Occipital lobe (tissue), 3 donors: ENCODE measurements at places on chromosomes 6 and 20. TPM values are rescaled to one million over a fixed set of nuclear protein-coding genes. Genes with fewer than 3 reads are reported as not detected.

GRCh38 chr6:10272591-10272990, 142.3 kb downstream of the TFAP2A start:
- DNase-seq = no peak

GRCh38 chr20:49030954-49031619, 15.0 kb upstream of the CSE1L start:
- DNase-seq = no peak

GRCh38 chr6:29792123-29793035, 35.2 kb upstream of the HLA-G start:
- DNase-seq = no peak

UNC5CL gene
- total RNA-seq = 0.16 TPM

PSORS1C2 gene
- total RNA-seq = not detected

CRISP3 gene
- total RNA-seq = 0.16 TPM

MKKS gene
- total RNA-seq = 17.9 TPM

SNPH gene
- 23.4 TPM for total RNA-seq

CEP57L1 gene
- total RNA-seq = 92.6 TPM

CTAGE9 gene
- total RNA-seq = not detected

DNA sequence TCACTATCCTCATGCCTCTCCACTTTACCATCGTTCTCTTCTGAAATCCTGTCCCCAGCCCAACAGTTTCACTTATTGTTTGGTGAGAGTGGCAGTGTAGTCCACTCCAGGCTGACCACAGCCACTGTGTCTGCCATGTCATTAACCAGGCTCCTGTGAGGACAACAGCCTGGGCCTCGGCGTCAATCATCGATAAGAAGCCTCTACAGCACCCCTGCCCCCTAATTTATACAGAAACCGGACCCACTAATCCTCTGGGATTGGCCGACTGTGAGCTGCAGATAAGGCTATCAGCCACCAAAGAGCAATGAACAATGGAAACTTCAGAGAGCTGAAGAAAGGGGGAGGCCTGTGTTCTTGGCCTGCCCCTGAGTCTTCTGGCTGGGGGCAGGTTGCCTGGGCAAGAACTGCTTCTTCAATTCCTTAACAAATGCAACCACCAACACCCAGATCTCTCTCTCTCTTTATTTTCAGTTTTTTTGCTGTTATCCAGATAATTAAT, 3.4 kb downstream of the EGFL8 start:
- no peak for DNase-seq

DNA sequence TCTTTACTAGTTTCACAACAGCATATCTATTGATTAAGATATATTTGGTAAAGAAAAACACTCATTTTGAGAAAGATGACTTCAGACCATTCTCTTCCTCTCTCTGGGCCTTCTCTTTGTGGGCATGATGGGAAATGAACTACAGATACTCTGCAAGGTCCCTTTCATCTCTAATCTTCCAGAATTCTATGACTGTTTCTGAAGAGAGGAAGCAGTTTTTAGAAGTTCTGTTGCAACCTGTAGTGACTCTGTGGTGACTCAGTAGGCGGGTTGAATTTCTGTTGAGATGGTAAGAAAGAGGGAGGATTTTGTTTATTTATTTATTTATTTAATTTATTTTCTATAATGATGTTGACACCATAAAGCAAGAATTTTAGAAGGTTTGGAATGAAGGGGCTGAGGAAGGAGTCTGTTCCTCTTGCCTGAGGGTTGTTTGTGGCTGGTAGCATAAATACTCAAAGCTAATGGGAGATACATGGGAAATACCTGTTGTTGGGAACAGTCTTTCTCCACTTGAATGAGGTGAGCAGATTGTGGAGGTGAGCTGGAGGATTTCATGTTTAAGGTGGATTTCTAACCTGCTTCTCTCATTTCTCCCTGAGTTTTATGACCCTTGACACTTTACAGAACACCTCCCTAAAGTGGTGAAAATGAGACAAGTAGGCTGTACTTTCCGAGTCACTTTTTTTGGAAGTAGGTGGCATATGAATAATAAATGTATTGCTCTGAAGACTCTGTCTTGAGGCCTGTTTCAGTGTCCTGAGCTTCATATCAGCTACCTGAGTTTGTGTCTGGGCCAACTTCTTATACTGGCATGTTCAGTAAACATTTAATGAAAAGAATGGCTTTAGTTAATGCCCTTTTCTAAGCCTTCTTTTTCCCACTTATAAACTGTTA, 15.0 kb downstream of the ACSS2 start:
- DNase-seq = no peak

IFT52 gene
- 56.8 TPM for total RNA-seq

GRCh38 chr20:45080867-45081624, 19.9 kb downstream of the KCNS1 start:
- no peak for DNase-seq

PPP1R3G gene
- 1.2 TPM for total RNA-seq

DNA sequence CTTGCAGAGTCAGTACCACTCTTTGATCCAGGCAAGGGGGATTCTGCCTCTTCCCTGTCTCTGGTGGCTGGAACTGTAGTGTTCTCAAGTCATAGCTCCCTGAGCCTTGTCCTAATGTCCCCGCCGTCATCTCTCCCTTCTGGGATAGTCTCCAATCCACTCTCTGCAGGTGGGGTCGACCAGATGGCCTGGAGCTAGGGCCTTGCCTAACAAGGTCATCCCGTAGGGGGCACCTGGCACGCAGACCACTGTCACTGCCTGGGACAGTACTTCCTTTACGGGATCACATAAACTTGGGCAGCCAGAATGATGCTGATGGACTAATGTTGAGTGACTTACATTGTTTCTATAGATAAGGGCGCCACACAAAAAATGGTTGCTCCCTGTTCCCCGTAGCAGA, 118.9 kb upstream of the SLC22A23 start:
- no peak for DNase-seq

DNA sequence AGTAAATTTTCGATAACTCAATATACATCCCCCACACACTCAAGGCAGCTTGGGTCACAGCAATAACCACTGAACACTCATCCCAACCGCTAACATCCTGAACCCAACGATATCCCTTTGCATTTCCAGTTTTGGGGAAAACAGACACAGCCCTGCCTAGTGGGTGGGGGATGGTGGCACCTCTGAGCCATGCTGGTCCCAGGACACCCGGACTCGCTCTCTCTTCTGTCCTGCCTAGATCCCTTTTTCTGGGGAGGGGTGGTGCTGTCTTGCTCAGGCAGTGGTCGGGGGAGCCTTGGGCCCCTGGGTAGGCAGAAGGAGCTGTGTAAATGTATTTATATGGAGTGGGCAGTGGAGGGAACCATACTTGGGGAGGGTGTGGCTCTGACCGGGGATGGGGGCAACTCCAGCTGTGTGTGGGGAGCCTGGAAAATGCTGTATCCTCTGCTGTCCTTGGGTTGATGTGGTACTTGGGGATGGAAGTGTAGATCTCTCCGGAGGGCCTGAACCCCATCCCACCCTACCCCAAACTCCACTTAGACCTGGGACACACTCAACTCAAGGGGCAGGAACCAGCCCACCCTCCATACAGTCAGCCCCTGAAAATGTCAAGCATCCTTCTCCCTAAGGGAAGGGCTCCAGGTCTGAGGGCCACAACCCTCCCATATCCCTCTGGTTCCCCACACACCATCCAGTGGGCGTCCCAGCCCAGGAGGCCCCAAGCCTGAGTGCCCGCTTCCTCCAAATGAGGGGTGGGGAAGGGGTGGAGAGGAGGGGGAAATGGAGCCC, 23.7 kb upstream of the SLC22A7 start:
- no peak for DNase-seq

PPP1R16B gene
- total RNA-seq = 12.9 TPM

CCDC170 gene
- total RNA-seq = 0.47 TPM

MTCH1 gene
- 133 TPM for total RNA-seq

DNA sequence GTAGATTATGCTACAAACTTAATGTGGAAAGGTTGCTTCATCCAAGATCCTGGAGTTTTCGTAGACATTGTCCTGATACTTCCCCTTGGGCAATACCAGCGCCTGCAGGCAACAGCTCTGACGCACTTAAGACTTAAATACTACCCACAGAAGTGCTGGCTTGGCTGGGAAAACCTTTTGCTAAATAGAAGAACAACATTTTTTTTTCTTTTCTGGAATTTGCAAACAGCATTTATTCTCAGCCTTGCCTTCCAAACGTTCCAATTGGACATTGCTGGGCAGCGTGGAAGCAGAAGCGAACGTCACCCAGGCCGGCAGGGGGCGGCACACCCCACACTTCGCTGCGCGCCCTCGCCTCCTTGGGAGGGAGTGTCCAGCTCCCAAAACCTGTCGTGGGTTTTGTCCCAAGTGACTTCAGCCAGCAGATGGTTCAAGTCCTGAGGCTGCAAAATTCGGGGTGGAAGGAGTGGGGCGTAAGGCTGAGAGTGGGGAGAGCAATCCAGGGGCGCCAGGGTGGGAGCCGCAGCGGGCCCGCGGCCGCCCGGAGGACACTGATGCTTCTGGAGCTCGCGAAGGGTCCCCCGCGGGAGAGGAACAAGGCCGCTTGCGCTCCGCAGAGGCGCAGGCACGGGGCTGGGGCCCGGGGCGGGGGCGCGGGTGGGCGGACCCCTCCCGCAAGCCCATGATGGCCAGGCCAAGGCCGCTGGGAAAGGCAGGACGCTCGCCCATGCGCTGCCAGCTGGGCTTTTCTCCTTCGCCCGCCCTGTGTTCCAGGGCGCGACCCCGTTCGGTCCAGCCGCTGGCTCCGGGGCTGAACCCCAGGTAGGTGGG, 60.8 kb upstream of the MAP3K4 start:
- peak; percentile 71 for DNase-seq

- DNase-seq = no peak
These were observed 19.9 kb downstream of the HLA-DPB1 start for GRCh38 chr6:33095681-33096080.

PXDC1 gene
- 11.1 TPM for total RNA-seq

DNA sequence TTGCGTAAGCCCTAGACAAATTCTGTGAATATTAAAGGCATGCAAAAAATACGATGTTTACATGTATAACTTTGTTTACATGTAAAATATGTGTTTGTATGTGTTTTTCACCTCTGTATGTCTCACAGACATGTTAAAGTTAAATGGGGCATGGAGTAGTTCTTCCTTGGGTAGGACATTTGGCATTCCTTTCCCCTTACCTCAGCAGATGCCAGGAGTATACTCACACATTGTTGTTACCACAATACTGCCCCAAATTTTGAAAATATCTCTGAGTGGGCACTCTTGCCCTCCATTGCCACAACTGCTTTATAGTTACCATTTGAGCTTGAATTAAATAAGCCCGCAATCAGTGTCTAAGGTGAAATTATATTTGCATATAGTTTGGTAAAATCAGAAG, 147.5 kb downstream of the MYO6 start:
- no peak for DNase-seq

- peak; percentile 79 for DNase-seq
These were observed at the start of gene MKKS for GRCh38 chr20:10433623-10434466. Gene MKKS (minus strand): TSS chr20:10434222. CDS start chr20:10413514, 20,708 bp downstream.

DNA sequence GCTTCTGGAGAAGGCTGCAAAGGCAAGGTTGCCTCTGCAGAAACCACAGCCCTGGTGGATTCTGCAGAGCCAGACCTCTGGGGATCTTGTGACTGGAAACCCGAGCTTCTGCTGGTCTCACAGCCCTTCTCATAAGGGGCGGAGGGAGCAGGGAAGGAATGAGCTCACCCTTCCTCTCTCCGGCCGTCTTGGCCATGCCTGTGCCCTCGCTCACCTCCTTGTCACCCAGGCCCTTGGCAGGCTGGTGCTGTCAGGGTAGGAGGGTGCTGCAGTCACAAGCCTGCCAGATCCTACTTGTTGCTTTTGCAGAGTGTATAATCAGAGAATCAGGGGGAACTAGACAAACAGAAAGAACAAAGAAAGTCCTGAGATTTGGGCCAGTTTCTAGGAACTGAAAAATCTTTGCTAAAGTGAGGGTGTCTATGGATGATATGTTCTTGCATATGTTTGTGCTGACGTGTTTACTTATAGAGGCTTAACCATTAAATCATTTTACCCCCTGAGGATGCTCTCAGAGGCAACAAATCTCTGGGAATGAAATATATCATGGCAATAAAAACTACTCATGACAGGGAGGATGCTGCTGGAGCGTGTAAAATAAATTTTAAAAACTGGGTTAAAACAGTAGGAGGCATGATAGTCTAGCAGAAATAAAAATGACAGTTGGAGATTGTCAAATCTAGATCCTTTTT, 244.9 kb upstream of the SOX4 start:
- DNase-seq = no peak

DNA sequence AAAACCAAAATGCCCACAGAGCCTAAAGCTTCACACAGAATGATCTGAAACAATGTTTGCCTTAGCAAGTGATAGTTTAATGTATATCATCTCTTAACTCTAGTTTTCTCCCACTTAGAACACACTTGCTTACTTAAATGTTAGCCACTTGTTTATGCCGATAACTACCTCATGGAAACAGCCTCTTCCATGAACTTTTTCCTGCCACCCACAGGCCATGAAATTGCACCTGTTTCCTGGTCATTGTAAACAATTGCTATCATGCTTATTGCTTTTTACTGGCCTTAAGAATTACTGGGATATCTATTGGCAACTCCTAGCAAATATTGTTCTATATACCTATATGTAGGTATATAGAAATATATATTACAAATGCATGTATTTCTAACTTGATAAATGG, 231.1 kb downstream of the HDGFL1 start:
- no peak for DNase-seq

- no peak for DNase-seq
These were observed 15.7 kb downstream of the SLC22A1 start for GRCh38 chr6:160137130-160137988.

DNA sequence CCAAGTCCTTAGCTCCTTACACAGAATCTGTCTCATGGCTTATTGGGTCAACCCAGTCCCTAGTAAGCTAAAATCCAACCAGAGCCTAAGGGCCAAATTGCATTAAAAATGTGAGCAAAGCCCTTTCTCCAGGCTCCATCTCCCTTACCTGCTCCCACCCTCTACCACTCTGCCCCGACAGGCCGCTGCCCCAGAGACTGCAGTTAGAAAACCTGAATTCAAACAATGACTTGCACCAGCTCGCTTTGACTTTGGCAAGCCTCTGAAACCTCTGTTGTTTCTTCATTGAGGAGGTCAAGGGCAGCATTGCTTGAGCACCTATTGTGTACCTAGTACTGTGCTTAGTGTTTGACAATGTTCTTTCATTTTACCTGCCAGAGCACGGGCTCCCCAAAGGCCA, 188.1 kb upstream of the PMEPA1 start:
- DNase-seq = no peak

CCND3 gene
- total RNA-seq = 19.2 TPM

DNA sequence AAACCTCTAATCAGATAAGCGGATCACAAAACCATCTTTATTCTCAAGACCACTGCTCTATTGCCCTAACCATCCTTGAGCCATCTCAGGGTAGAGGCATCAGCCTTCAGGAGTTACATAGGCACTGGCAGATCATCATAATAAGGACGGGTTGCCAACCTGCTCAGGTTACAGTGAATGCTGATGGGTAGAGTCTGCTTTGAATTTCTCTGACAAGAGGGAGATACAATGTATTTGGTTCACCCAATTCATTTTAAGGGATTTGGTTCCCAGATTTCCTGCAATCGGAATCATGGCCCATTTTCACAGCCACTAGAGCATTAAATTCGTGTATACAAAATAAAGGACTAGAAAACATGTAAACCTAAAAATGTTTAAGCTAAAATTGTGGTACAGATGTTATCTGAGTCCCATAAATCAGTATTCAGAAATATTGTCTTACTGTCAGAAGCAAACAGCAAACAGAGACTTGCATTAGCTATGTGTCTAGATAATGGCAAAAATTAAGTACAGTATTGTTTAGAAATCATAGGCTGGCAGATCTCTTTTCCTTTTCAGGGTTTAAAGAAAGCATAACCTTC, 41.9 kb upstream of the TMEM170B start:
- no peak for DNase-seq

GRCh38 chr6:16419636-16420336, 181.4 kb downstream of the GMPR start:
- no peak for DNase-seq

- DNase-seq = no peak
These were observed 41.5 kb upstream of the FAM83B start for GRCh38 chr6:54805077-54805476.

- no peak for DNase-seq
These were observed 101.1 kb downstream of the MAP3K7 start for GRCh38 chr6:90485635-90486277.
